ENCODE measurements at places on chromosomes 11 and 22.

- DNase-seq: no peak
These were observed 49.5 kb downstream of the ARFGAP2 start for GRCh38 chr11:47127213-47127612.

DNA sequence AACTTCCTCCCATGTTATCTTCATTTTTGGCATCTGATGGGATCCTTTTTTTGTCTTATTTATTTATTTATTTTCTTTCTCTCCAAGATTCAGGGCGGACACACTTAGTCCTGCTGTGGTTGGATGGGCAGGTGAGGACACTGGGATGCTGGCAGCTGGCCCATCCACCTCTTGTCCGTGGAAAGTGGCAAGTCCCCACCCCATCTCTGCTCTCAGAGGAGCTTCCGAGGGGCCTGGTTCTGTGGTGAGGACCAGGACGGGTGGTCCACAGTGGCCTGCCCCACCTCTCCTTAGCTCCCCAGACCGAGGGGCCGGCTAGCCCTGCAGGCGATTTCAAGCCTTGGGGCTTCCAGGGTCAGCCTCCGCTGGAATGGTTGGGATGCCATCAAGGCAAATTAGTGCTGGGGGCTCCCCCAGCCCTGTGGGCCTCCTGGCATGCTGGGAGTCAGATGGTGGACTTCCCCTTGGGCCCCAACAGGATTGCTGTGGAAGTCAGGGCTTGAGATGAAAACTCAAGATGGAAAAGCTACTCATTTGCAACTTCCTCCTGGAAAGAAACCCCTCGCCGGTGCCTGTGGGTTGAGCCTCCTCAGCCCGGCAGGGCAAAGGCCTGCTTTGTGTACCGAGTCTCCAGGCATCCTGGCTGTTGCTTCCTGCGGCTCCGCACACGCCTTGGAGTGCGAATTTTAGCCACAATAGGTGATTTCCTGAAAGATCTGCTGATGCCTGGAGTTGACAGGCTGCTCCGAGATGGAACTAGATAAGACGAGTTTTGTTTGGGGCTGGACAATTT is 31.2 kb upstream of the LINC01488 start:
- DNase-seq: no peak

GRCh38 chr22:32100711-32101110 is 57.6 kb downstream of the SLC5A1 start:
- no peak for DNase-seq

DNA sequence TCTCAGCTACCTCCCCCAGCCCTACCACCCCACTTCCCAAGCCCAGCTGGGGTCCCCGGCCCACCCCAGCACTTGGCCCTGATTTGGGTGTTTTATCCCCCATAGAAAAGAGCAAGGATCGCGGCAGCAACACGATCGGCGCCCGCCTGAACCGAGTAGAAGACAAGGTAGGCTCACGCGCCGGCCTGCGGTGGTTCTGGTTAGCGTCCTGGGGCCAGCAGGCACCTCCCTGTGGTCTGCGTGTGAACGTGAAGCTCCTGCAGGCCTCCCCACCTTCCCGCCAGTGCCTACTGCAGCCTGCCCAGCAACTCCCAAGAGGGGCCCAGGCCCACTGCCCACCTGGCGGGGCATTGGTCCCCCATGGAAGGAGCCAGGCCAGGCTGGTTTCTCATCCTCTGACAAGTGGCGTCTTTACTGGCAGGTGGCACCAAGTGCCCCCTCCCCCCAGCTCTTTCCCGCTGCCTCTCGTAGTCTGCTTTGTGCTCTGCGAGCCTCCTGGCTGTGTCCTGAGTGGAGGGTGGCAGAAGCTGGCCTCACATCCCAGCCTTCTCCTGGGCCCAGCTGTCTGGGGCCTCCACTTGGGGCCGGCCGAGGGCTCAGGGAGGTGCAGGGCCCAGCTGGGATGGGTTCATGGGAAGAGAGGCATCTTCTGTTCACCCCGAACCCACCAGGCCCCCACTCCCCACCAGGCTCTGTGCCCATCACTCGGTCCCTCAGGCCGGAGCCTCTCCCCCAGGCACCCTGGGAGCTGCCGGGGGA is 78.3 kb upstream of the KCNQ1OT1 start:
- no peak for DNase-seq

GRCh38 chr11:57311109-57311936 is 13.4 kb downstream of the TNKS1BP1 start:
- no peak for DNase-seq

GRCh38 chr11:45659031-45659817 is 6.2 kb downstream of the CHST1 start:
- no peak for DNase-seq

- no peak for DNase-seq
These were observed 492.8 kb downstream of the INSC start for GRCh38 chr11:15607361-15608036.

All from amygdala (tissue), 56 donors.